T-helper 17 cell (primary cell): ENCODE measurements at places on chromosomes 13 and 19. TPM values are rescaled to one million over a fixed set of nuclear protein-coding genes. Genes with fewer than 3 reads are reported as not detected.
A peak's percentile ranks its signal among the peaks of the same experiment; 100 is the strongest.

Gene ZNF284
- 1.9 TPM for total RNA-seq

GRCh38 chr19:21454901-21455300 lies 50.5 kb upstream of the ZNF429 start:
- H3K4me3 ChIP-seq = no peak overlapping the region
- H3K27ac ChIP-seq = no peak overlapping the region
- H3K4me1 ChIP-seq = no peaks in the 10 kb centered on the region
- DNase-seq = no peak

DNA sequence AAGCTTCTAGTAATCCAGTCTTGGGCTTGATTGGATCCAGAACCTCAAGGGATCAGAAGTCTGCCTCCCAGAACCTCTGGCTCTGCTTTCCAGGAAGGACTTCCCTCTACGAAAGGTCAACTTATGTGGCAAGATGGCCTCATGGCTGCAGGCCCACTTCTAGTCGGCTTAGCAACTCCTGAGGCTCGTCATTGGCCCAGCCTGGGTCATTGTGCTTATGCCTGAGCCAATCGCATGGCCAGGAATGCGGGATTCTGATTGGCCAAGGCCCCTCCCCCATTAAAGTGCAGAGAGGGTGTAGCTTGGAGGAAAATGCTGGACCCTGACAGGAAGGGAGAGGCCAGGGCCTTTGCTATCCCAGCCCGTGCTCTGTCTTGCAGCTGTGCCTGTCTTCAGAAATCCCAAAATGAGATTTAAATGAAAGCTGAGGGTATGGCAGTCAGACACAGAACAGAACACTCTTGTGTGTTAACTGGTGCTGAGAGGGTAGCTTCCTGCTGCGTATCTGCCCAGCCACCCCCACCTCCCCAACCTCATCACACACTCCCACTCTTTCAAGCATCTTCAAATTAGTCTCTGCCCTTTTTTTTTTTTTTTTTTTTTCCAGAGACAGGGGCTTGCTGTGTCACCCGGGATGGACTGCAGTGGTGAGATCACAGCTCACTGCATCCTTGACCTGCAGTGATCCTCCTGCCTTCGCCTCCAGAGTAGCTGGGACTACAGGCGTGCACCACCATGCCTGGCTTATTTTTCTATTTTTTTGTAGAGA lies 5.5 kb upstream of the CCNE1 start:
- H3K4me1 ChIP-seq = peaks cover 2% of the 10 kb centered on the region
- no peaks in the 10 kb centered on the region for H3K36me3 ChIP-seq
- DNase-seq = no peak
- H3K27me3 ChIP-seq = no peaks in the 10 kb centered on the region
- no peak overlapping the region for H3K27ac ChIP-seq

DNA sequence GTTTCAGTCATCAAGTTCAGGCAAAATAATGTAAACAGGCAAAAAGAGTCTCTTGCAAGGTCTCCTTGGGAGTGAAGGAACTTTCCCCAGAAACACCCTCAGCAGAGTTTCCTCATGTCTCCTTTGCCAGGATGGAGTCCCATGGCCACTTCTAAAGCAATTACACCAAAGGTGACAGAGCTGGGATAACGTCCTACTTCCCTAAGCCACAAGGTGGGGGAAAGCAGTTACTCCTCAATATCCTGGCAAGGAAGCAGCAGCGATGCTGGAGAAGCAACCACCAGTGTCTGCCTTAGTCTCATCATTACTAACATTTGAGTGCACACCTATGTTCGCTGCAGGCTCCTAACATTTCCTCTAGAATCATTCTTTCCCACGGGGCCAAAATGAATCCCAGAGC lies 88.6 kb downstream of the UBL3 start:
- H3K27ac ChIP-seq = peak overlapping the region; percentile 83
- H3K4me3 ChIP-seq = peak overlapping the region; percentile 41
- DNase-seq = no peak
- H3K27me3 ChIP-seq = no peaks in the 10 kb centered on the region
- H3K36me3 ChIP-seq = peaks cover 2% of the 10 kb centered on the region
- peaks cover 18% of the 10 kb centered on the region for H3K4me1 ChIP-seq

Gene PET100
- total RNA-seq = 109 TPM

Gene FSD1
- 2.9 TPM for total RNA-seq

GRCh38 chr13:40352380-40352778 lies 314.1 kb downstream of the FOXO1 start:
- DNase-seq = no peak
- no peak overlapping the region for H3K27ac ChIP-seq
- no peaks in the 10 kb centered on the region for H3K36me3 ChIP-seq
- no peak overlapping the region for H3K4me3 ChIP-seq
- H3K27me3 ChIP-seq = no peaks in the 10 kb centered on the region
